ENCODE measurements at places on chromosomes 4 and X.

- DNase-seq = no peak
Observed at GRCh38 chr4:1489639-1489995, 83.4 kb upstream of the NKX1-1 start.

DNA sequence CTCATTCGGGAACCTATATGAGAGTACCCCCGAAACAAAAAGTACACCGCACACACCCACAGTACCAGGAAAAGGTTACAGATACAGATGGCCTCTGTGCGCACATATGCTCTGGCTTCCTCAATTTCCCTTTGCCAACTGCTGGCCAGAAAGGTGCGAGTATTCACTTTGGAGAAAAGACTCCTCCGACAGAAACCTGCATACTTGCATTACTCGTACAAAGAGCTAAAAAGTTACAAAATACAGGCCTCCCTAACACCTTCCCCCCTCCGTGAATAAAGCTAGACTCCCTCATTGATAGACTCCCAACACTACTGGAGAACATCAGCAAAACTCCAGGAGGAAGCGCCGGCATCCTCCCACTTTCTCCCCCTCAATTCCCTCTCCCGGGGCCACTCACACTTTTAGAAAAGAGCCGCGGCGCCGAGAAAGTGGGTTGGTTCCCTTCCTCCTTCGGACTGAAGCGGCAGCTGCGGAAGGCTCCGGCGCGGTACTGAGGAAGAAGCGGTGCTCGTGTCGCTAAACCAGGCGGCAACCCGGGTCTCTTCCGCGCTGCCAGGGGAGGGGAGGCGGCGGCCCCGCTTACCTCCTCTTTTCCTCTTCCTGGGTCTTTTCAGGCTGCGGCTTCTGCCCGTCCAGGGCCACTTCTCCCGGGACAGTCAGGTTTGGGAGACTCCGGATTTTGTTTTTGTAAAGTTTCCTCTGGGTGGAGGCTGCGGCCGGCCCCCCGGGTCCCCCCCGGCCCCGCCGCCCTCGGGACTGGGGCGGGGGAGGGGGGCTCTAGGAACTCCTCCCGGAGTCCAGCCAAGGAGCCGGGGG lies 1.1 kb downstream of the FBXW7 start:
- DNase-seq = no peak

DNA sequence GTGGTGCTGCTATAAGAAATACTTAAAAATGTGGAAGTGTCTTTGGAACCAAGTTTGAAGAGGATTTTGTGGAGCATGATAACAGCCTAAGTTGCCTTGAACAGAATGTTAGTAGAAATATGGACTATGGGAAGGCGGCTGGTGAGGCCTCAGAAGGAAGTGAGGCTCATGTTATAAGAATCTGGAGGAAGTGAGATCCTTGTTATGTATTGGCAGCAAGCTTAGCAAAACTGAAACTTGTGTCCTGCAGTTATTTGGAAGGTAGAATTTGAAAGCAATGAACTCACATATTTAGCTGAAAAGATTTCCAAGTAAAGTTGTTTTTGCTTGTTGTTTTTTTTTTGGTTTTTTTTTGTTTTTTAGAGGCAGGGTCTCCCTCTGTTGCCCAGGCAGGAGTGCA lies 13.6 kb upstream of the MED14 start:
- no peak for DNase-seq

DNA sequence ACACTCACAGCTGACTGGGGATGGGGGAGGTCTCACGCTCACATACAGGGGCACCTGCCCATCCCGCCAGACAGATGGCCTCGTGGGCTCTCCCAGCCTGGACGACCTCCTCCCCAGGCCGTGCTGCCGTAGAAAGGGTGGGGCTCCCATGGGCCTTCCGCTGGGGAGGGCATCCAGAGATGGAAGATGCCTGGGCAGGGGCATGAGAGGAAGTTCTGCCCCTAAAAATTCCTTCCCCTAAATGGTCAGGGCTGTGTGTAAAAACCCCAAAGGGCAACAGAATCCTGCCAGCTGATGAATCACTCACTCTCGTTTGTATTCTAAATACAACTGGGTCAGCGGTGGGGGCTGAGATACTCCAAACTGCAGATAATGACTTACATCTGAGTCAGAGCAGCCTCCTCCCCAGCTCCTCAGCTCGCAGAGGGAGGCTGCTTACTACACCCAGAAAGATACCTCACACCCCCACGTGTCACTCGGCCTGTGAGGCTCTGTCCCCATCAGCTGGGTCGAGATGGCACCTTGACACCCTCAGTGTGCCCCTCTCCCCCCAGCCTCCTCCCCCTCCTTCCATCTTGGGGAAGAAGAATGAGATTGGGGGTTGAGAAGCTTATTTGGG lies 10.1 kb downstream of the WDR1 start:
- DNase-seq = peak; percentile 49

DNA sequence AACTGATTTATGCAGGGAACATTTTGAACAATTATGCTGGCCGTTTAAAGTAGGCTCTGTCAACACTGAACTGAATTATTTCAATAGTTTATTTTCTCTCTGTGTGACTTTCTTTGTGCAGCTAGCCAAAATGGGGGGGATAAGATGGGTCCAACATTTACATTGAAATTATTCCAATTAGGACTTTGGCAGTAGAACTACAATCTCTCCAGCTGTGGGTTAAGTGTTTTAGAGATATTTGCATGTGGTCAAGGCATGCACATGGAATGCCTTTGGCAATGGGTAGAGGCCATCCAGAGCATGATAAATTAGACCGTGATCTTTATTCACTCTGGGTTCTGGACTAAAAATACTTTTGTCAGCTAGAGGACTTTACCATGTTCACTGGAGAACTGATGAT lies 107.9 kb upstream of the ELOVL6 start:
- no peak for DNase-seq

DNA sequence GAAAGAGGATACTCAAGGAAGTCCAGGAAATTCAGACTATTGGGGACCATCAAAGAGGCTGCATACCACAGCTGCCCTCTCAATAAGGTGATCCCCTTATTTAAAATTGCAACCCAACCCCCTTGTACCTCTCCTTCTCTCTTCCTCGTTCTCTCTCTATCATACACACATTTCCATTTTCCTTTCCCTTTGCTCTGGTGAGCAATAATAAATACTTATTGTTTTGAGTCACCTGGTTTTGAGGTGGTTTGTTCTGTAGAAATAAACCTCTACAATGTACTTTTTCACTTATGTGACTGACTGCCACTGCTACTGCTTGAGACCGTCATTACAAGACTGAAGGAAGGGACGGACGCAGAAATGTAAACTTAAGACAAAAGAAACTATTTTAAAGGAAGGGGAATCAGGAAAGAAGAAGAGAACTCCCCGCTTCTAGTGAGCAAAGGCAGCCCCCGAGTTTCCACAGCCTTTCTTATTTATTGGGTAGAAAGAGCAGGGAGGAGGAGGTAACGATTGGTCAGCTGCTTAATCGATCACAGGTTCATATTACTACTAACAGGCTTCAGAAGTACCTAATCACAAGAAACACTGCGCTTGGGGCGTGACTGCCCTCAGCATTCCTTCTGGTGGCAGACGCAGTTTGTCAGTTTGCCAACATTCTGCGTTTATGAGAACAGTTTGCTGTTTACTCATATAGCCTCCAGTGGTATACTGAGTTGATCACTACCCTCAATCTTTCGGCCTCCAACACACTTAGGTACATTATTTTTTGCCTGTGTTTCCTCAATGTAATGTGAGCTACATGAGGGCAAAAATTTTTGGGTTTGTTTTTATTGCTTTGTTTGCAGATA lies 16.9 kb upstream of the TMEM165 start:
- no peak for DNase-seq

DNA sequence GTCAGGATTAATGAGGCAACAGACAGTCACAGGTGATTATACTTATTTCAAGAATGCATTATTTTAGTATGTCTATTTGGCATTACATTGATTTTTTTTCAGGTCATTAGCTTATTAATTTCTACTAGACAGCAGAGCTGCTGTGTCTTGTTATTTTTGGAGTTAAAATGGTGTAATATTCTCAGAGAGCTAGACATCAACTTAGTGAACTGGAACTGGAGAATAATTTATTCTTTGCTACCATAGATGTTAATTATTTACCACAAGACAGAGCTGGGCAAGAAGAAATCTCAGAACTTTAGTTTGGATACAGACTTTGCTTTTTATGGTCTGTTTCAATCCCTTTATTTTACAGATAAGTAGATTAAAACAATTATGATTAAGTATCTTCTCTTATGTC lies 10.2 kb upstream of the HPGD start:
- no peak for DNase-seq

- DNase-seq = no peak
Observed at GRCh38 chrX:37746218-37746941, 33.5 kb upstream of the CYBB start.

- DNase-seq = no peak
Observed at GRCh38 chrX:135572436-135572835, 52.0 kb downstream of the INTS6L start.

DNA sequence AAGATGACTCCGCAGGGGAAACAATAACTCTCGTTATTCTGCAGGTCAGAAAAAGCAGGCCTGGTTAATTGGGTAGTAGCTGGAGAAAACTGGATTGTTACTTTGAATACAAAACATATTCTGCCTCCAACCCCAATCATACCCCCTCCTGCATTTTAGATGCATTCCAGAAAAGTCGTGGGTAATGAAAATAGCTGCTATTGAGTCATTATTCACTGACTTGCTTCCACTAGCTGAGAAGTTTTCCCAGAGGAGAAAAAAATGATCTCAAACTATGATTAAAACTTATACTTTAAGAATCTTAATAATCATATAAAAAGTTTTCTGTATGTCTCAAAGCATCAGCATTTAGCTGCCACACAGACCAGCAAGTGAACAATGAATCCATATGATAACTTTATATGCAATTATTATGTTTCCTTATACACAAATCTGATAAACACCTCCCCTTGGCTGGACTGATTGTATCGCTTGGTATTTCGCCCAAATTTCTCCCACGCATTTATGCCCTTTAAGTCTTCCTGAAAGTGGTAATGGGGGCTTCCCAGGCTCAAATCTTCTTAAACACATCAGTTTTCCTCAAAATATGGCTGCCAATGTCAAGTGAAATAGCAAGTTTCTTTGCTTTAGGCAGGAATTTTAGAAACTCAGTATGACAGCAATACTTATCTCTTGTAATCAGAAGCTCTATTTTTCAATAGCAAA lies 181.0 kb downstream of the LDB2 start:
- no peak for DNase-seq

GRCh38 chr4:45370408-45370807 lies 644.1 kb upstream of the GNPDA2 start:
- no peak for DNase-seq

DNA sequence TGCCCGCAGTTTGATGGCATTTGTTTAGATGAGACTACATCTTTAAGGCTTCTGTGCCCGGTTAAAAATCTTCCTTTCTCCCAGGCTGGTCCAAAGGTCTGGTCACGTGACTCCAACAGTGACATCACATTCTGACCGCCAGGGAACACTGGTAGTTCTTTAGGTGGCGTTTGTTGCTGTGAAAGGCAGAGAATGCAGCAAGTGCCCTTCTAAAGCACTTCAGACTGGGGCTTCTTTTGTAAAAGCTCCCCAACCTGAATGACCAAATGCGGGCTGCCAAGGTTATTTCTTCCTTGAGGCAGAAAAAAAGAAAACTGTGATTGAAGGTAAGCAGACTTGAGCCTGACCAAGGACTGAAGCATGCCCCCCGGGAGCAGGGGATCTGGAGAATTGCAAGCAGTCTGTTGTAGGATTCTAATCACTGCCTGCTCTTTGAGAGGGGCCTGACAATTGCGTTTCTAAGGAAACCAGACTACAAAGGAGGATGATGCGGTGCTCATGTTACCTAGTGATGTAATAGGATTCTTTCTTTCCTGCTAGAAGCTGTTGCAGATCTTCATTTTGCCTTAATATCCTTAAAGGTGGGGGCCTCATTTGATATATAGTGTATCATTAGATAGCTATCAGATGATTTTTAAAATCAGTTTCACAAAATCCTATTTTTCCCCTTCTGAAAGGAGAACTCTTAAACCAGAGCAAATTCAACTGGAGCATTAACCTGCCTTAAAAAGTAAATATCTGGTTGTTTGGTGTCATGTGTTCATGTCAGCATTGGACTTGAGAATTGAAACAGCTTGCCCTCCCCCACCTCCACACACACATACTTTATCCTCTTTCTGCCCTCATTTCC lies 133.1 kb downstream of the AKAP4 start:
- DNase-seq = no peak

GRCh38 chrX:51395480-51395809 lies 62.8 kb downstream of the NUDT10 start:
- no peak for DNase-seq

- DNase-seq = no peak
Observed at GRCh38 chr4:7384929-7385890, 49.5 kb downstream of the PSAPL1 start.

- no peak for DNase-seq
Observed at GRCh38 chrX:109848461-109849050, 115.5 kb upstream of the ACSL4 start.

DNA sequence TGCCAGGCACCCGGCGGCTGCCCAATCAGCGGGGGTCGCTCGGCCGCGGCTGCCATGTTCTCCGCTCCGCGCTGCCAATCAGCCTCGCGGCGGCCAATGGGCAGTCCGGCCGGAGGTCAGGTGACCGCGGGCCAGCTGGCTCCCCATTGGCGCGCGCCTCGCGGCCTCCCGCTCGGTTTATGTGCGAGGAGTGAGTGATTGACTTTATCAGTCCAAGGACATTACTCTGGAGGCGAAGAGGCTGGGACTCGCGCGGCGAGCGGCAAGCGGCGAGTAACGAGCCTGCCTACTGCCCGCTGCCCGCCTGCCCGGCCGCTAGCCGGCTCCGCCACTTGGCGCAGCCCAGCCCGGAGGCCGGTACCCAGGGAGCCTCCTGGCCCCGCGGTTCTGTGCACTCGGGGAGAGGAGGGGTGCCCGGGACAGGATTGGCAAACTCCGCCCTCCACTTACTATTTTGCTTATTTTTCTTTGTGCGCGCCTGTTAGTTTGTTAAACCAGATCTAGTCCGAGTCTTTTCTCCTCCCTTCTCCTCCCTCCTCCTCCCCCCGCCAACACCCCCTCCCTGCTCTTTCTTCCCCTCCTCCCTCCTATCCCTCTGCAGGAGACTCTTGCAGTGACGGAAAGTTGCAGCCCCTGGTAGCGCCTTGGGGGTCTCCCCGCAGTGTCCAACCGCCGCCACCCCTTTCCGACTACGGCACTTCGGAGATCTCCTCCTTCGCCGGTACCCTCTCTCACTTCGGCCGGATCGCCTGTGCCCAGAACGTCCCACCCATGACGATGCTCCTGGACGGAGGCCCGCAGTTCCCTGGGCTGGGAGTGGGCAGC lies at the start of gene ZIC3:
Gene ZIC3 (plus strand): TSS at position 207 of the 825 bp plus-strand sequence. CDS start 565 bp downstream, at position 772.
- no peak for DNase-seq

DNA sequence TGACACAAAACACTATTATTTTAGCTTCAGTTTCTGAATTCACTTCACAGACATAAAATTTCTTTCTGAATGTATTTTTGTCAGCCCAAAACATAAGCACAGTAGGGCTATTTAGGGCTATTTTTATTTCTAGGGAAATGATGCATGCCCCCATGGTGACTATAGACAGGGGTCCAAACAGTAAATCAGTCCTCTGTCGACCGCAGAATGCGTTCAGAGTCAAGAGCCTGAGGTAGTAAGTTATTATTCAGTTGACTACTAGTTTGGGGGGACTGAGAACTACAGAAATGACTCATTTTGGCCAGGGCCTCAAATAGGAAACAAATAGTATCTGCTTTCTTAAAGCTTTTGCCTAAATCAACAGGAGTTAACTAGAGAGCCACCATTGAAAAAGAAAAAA lies 414.4 kb downstream of the AFF2 start:
- no peak for DNase-seq
